ENCODE measurements at places on chromosomes 3 and 15.

DNA sequence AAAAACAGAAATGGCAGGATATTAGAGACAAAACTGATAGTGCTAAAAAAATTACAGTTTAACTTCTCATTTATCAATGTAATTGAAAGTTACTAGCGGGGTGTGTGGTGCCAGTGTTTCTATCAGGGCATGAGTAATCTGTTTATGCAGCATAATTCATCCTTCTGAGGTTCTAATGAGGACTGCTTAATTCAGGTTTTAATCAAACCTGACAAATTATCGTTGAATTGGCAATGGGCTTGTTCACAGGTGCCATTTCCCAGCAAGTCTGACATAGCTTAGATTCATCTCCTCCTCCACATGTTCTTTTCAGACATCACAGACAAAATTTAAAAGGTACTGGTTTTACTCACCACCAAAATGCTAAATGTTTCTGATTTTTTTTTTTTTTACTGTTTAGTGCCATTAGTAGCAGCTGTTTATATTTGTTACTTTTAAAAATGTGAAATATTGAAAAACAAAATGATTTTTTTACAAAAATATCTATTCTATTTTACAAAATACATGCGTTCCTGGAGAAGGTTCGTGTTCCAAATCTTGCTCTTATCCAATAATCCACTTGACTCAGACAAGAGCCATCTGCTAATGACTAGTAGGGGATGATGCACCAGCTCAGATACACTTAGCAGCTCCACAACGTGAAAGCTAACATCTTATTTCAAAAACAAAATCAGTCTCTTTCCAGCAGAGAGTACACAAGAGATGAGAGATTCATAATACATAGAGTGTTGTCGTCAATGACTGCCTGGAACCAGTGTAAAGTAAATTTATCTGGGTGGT is 447.7 kb upstream of the DPPA4 start:
- no peak for DNase-seq

GRCh38 chr3:93906245-93906644 is 67.5 kb downstream of the PROS1 start:
- DNase-seq: no peak

- no peak for DNase-seq
Observed at GRCh38 chr15:39102431-39102830, 478.4 kb upstream of the THBS1 start.

DNA sequence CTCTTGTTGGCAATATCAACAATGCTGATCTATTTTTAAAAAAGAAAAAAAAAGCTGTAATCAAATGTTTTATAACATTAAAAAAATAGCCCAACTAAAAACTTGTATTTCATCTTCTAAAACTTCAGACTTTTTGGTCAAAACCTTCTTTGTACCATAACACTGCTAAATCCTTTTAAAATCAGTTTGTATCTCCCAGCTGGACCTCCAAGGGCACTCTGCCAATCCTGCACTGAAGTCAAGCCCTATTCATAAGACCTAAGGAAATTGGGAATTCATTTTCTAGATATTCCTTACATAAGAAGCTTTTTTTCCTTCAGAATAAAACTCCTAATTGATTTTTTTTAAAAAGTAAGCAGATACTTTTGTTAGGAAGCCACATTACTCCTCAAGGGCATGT is 38.2 kb upstream of the HCLS1 start:
- no peak for DNase-seq

DNA sequence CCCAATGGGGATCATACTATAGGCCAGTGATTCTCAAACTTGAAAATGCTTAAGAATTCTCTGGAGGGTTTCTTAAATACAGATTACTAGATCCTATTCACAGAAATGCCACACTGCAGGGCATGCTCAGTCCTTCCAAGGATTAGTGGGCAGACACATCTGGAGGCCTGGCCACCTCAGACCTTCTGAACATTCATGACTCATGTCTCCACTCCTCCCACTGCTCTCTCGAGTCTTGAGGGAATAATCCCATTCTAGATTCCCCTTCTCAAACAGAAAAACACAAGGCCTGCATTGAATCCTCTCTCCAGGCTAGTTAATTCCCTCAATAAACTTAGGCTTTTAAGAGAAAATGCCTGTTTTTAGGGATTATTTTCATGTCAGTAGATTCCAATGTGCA is 22.1 kb downstream of the ZNF621 start:
- peak; percentile 47 for DNase-seq

DNA sequence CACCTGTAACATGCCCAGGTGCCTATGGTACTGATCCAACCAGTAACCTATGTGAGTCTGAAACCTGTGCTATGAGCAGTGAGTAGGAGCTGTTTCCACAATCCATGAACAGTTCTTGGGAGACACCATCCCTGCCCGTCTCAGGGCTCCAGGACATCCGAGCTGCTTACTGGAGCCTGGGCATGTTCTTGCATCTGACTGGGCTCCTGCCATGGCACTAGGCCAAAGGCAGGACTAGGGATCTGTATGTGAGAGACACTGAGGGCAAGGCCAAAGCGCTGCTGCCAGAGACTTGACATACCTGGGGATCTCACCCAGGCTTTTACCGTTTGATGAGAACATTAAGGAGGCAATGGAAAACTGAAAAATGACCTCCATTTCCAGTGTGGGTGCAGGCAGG is 59.8 kb downstream of the WDR76 start:
- DNase-seq: no peak

DNA sequence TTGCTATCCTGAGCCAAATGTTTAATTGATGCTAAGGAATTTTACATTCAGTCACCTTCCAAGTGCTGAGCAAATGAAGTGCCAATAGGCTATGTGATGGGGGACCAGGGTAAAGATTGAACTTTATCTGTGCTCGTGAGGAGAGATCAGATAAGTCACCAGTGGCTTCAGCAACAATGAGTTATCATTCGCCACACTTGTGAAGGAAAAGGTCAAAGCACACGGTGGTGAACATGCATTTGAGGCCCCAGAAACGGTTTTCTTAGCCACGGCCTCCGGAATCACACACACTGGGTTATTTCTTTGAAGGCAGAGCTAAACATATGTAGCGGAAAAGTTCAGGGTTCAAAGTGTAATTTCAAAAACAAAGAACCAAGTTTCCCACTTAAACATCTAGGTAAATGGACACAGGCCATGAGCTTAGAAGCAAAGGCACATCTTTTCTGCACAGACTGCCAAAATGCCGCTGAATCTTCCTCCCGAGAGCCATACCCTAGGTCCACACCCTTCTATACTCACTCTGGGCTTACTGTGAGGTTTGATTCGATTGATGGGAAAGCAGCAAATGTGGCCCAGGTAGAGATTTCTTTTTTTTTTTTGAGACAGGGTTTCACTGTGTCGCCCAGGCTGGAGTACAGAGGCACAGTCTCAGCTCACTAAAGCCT is 268.5 kb downstream of the SHQ1 start:
- no peak for DNase-seq

DNA sequence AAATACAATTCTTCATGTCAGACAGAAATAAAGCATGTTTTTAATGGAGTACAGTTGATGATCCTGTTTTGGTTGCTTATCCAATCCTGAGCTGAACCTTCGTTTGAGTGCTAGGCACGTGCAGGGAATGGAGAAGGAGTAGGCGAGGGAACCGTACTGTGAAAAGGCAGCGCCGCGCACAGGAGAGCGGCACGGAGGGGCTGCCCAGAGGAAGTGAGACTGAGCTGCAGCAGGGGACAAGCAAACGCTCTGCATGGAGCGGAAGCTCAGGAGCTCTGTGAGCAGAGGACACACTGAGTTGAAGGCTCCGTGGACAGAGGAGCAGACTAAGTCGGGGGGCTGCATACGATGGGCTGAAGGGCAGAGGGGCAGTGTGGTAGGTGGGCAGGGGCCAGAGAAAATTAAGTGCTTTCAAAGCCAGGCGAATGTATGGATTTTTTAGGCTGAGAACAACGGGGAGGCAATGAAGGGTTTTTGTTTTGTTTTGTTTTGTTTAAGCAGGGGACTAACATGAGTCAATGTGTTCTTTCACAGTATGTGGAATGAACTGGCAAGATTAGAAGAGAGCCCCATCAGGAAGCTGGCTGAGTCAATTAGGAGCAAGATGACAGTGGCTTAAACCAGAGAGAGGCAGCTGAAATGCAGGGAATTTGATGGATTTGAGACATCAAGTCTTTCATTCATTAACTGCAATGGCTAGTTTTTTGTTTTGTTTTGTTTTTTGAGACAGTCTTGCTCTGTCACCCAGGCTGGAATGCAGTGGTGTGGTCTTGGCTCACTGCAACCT is 23.8 kb upstream of the TM2D3 start:
- DNase-seq: no peak

DNA sequence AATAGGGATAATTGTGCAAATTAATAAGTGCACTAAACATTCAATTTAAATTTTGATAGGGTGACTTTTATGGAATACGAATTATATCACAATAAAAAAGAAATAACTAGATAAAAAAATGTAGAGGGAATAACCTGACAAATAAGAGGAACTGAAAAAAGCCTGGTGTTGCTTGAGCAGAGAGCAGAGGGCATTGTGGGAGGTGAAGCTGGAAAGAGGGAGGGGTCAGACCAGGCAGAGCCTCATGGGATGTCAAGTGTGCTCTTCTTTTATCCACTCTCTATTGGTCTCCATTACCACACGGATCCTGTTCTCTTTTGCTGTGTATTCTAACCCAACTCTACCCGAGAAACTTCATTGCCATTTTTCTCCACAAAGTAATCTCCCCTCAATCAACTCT is 264.0 kb upstream of the CRBN start:
- DNase-seq: no peak

DNA sequence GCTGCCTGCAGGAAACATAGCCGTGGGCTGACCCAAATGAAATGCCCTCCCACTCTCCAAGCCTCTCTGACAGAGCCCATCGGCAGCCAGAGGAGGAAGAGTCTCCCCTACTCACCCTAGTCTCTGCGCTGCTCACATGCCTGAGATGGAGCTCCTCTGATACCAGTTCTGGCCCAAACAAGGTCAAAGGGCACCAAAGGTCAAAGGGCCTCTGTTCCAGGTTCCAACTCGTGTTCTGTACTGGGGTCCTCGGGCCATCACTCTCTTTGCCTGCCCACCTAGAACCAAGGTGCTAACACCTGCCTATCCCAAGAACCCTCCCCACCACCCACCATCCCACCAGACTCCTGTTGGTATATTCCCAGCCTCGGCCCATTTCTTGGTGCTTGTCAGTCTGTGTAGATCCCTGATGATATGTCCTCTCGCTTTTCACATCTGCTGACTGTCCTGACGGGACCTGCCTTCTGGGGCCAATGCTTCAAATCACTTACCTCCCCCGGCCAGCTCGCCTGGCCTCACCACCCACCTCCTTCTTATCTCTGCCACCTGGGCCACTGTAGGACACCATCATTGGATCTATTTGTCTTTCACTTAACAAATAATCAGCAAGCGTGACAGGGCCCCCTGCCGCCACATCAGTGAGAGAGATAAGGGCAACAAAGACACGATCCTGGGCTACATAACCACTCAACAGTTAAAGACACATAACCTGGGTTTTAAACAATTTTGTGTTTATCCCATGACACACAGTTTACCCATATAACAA is 90.4 kb downstream of the SRGAP3 start:
- no peak for DNase-seq

DNA sequence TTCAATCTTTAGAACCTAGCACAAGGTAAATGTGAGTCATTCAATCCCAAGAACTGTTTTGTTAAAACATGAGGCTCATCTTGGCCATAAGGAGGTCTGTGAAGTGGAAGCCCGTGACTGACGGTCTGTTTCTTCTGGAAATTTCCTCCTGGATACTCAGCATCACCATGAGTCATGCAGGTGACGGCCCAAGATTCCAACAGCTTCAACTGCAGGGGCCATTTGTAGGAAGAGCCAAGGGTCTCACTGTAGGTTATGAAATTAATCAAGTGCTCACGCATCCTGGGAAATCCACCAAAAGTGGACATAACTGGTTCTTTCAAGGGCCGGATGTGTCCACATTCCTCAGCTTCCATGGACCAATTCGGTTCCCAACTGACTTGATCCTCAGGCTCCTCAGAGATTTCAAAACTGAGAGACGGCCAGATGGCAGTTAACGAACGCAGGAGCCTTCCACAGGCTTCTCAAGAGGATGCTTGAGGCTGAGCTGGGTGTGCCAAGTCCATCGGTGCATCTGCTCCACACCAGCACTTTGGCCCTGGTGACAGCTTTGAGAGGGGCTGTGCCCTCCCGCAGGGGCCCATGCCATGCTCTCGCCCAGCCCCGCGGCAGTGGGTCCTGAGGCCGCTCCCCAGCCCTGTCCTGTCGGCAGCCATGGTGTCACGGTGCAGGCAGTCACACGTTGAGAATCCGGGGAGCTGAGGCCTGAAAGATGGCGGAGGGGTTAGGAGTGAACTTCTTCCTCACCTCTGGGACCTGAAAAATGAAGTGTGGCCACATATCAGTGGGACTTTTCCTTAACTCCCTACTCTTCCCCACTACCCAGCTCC is 8.5 kb downstream of the MAP6D1 start:
- no peak for DNase-seq

DNA sequence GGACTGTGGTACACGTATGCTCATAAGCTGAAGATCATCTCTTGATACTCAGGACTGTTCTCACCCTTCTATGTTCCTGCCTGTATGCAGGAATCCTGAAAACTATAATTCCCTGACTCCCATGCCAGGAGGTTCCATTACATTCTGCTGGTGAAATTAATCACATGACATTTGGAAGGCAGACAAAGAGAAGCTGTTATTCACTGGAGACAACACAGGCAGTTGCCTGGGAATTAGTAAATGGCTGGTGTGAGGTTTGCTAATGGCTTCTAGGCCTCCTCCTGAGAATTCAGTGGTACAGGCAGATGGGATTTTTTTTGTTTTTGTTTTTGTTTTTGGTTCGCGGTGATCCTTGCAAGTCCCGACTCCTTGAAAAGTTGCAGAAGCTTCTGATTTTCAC is 91.4 kb downstream of the CTNNB1 start:
- DNase-seq: no peak

GRCh38 chr3:189593581-189593980 is 37.6 kb upstream of the TP63 start:
- no peak for DNase-seq

DNA sequence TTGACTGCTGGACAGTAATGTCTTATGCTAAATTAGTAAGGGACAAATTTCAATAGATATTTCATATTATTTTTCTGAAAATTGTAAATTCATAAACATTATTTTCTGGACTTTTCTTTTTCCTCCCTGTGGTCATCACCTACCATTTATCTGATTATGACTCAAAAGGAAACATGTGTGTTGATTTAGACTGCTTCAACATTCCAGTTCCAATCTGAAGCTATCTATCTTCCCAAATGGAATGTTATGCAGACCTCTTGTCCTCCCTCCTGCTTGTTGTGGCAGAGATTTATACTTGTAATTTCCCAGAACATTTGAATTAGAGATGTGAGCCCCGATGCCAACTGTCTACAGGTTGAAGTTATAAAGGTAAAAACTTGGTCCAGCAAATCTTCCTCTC is 803.4 kb downstream of the TUSC7 start:
- DNase-seq: no peak

GRCh38 chr15:83565138-83565537 is 88.8 kb upstream of the ADAMTSL3 start:
- no peak for DNase-seq

GRCh38 chr3:89098173-89098572 is 9.2 kb upstream of the EPHA3 start:
- DNase-seq: no peak

- no peak for DNase-seq
Observed at GRCh38 chr3:177553579-177553978, 356.3 kb upstream of the TBL1XR1 start.

All from HFF-Myc (cell line).